Stimulated activated CD4-positive, alpha-beta T cell treated with anti-CD3 and anti-CD28 coated beads, Interleukin-1b, Interleukin-23, amount 100 ng/mL, for 48 hours (primary cell): ENCODE measurements at places on chromosomes 13 and 19.

DNA sequence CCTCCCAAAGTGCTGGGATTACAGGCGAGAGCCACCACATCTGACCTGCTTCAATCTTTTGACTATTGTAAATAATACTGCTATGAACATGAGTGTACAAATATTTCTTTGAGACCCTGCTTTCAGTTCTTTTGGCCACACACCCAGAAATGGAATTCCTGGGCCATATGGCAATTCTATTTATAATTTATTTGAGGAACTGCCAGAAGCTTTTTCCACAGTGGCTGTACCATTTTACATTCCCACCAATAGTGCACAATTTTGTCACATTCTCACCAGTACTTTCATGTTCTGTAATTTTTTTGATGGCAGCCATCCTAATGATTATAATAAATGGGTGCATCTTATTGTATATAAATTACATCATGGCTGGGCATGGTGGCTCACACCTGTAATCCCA is 13.7 kb upstream of the FCER2 start:
- no peak for DNase-seq

DNA sequence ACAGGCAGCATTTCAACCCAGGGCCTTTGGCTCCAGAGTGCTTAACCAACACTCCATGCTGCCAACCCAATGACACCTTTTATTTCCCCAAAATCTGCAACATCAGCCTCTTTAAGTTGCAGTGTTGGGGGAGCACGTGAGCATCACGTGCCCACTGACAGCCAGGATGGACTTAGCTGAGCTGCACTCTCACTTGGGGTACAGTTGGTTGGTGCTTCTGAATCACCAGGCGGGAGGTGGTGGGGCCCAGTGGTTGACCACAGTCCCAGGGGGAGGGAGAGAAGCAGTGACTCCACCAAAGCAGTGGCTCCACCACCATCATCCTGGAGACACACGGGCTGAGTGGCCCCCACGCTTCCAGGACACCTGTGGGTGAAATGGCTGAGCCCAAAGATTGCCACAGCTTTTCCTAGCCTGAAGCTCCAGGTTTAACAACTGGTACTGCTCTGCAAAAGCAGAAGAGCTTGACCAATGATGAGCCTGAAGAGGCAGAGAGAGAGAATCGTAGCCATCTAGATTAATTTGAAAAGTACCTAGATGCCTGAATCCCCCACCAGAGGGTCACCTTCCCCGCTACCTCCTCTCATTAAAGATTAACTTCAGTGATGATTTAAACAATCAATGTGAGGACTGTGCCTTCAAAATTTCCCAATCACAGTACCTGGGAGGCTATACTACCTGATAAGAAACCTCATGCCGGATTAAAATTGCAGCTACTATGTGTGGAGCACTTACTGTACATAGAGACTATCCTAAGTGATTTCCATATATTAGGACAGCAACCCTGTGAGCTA is 193.8 kb downstream of the FOXO1 start:
- DNase-seq = no peak

- DNase-seq = no peak
These were observed 609.5 kb downstream of the UQCRFS1 start for GRCh38 chr19:28603453-28603852.

DNA sequence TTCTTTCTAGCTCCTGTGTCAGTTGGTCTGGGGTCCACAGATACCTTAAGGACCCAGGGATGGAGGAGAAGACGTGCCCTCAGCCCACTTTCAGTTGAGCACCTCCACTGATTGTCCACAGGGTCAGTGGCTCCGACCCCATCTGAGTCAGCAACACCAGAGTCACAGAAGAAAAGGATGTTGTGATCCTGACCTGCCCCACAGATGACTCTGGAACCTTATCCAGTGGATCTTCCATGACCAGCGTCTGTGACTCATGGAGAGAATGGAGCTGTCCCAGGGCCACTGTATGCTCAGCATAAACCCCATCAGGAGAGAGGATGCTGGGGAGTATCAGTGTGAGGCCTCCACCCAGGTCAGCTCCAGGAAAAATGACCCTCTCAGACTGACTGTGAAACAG is 22.0 kb downstream of the CEACAM4 start:
- DNase-seq = no peak

DNA sequence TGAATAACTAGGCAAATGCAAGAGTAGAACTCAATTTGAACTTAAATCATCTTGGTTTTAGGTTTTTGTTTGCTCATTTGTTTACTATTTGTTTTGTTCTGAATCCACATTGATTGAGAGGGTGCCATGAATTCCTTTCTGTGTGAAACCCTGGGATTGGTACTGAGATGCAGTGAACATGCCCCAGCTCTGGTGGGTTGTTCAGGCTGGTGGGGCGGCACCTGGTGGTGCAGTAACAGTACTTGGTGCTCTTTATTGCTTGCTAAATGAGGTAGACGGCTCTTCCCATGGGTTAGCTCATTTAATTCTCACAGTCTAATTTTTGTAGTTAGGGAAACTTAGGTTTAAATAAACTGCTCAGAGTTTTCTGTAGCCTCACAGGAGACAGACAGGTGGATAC is 48.4 kb downstream of the WASF3 start:
- DNase-seq = no peak

GRCh38 chr13:26523007-26523406 is 34.5 kb upstream of the WASF3 start:
- DNase-seq = no peak

DNA sequence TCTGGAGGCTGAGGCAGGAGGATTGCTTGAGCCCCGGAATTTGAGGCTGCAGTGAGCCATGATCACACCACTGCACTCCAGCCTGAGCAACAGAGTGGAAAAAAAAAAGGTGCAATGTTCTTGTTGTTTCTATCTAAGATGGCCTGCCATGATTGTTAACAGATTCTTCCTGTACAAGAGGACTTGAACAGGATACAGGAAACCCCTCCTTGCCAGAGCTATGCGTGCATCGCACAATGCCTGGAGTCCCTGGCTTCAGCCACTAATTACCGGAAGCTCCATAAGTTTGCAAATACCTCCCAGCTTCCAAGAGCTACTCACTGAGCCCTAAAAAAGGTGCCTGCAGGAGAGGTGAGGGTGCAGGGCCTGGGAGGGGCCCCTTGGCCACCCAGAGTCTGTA is 13.1 kb upstream of the HIF3A start:
- DNase-seq = no peak

DNA sequence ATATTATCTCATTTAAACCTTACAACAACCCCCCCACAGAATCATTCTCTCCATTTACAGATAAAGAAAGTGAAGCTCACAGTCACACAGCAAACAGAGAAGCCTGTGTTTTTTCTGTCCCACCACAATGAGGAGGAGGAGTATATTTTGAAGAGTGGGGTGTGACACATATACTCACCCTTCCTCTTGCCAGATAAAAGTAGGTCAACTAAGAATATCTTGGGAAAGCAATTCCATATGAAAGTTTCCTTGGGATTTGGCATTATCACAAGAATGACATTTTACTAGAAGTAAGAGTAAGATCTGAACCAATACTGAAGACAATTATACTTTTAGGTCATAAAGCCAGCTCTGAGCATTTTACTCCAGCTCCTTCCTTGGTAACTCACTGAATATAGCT is 287.5 kb upstream of the HTR2A start:
- no peak for DNase-seq

DNA sequence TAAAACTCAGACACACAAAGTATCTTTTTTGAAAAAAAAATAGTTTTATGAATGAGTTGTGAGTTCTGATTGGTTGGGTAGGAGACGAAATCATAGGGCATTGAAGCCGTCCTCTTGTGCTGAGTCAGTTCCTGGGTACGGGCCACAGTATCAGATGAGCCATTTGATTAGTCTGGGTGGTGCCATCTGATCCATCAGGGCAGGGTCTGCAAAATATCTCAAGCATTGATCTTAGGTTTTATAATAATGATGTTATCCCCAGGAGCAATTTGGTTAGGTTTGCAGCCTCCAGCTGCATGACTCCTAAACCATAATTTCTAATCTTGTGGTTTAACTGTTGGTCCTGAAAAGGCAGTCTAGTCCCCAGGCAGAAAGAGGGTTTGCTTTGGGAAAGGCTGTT is 1310.6 kb downstream of the SLITRK1 start:
- no peak for DNase-seq

DNA sequence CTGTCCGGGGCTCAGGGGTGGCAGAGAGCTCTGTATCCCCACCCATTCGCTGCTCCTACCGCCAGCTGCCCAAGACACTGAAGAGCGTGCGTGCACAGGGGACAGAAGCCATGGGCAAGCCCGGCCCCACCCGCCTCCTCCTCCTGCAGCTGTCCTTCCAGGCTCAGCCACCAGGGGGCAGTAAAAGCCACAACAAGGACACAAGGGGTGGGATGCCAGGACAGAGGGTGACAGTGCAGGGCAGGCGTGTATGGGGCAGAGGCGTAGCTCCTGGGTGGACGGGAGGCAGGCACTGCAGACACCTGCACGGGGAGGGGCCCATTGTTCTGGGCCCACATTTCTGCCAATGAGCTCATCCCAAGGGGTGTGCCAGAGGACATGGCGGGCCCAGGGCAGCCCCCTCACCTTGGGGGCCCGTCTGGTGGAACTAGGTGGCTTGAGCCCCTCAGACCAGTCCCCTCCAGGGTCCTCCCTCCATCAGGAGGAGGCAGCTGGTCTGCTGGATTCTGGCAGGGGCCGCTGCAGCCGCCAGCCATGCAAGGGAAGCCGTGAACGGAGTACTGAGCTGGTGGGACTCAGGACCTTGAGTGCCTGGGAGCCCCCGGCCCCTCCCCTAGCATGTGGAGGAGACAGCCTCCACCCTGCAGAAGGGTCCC is 61.2 kb downstream of the MLLT1 start:
- peak; percentile 85 for DNase-seq

GRCh38 chr19:46466536-46467196 is 4.7 kb downstream of the PNMA8A start:
- DNase-seq = no peak

GRCh38 chr19:10690341-10690781 is 10.9 kb upstream of the QTRT1 start:
- no peak for DNase-seq

DNA sequence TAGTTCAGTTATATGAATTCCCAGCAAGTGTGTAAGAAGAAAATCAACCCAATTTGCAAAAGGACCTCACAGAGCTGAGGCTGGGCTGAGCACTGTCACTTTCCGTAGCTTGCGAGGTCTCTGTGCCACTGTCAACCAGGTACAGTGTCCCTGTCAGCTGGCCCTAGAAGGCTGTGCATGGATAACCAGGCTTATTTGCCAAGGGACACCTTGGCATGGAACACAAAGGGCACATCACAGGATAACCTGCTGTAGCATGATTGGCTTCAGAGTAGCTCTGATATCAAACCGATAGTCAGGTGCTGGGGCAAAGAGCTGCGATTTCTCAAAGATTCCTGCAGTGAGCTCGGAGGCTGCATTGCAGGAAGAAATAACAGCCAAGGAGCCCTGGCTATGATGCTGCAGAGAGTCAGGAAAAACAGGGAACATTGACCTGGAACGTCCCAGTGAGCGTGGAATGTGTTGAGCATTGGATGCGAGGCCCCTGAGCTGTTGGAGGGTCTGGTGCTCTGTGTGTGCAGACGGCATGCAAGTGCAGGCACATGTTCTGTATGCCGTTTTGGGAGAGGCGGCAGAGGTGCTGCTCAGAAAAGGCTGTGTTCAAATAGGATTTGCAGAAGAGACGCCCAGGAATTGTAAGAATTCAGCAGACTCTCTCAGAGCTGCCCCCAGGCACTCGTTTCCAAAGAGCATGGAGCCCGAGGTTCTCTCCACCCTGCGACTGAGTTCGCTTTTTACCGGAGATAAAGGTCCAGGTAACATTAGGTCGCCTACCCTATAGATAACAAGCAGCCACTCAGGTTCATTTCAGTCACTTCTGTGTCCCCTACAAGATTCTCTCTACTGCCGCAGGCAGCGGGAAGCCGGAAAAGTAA is 213.5 kb upstream of the IRS2 start:
- DNase-seq = no peak

- no peak for DNase-seq
These were observed 467.3 kb downstream of the TSHZ3 start for GRCh38 chr19:30881930-30882329.

- DNase-seq = no peak
These were observed 718.6 kb downstream of the DACH1 start for GRCh38 chr13:71148396-71148795.

DNA sequence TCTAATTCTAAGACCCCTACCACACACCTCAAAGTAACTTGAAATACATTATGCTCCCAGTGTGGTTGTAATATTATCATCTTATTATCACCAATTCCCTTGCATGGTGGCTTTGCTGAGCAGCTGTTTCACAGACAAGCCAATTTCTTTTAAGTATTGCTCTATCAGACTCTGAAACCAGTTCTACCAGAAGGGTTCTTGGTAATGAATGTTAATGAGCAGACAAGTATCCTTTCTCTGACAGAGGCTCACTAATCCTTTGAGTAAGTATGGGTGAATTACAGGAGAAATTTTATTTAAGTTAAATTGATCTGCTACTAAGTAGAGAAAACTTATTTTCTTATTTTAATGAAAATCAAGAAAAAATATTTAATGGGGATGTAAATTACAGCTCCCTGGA is 326.0 kb downstream of the GPC6 start:
- no peak for DNase-seq

DNA sequence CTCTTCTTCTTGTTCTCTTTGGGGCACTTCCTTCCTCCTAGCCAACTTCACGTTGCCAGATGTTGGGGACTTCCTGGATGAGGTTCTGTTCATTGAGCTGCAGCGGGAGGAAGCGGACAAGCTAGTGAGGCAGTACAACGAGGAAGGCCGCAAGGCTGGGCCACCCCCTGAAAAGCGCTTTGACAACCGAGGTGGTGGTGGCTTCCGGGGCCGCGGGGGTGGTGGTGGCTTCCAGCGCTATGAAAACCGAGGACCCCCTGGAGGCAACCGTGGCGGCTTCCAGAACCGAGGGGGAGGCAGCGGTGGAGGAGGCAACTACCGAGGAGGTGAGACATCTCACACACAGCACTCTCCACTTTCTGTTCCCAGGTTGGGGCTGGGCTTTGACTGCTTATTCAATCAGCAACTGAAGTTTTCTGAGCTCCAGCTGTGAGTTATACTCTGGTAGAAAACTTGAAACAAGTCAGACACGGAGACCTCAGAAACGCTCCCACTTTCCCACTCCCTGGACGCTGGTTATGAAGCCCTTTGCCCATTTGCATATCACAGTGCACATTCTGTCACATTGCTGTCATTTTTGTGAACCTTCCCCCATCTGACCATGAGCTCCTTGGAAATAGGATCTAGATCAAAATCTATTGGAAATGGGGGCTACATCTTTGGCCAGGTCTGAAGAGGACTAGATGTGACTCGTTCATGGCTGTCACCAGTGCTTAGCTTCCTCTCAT is 7.2 kb upstream of the CCDC97 start:
- DNase-seq = peak; percentile 70
